ENCODE measurements at places on chromosomes 5 and 9.

GRCh38 chr5:95988877-95989276, 27.2 kb upstream of the ELL2 start:
- no peak for DNase-seq

DNA sequence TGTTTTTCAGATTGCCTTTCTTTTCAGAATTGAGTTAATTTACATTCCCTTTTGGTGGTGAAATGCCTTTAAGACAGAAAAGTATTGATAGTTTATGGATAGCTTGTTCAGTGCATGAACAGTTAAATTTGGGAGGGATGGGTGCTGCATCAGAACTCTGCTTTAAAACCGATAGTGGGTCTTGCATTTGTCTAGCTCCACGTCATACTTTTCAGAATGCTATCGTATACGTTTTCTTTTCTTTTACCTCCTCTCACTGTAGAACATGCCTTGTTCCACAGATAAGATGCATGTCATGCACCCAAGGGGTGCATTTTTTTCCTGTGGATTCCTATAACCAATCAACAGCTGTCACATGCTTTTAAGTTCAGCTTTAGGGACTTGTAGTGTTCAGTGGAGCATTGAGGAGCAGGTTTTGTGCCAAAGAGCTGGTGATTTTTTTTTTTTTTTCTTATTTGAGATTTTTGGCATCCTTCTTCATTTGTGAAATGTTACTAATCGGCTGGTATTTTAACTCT, 2.3 kb downstream of the SLC44A1 start:
- DNase-seq = peak; percentile 10

- DNase-seq = no peak
Measured at GRCh38 chr5:33148076-33148513, 292.7 kb upstream of the TARS1 start.

DNA sequence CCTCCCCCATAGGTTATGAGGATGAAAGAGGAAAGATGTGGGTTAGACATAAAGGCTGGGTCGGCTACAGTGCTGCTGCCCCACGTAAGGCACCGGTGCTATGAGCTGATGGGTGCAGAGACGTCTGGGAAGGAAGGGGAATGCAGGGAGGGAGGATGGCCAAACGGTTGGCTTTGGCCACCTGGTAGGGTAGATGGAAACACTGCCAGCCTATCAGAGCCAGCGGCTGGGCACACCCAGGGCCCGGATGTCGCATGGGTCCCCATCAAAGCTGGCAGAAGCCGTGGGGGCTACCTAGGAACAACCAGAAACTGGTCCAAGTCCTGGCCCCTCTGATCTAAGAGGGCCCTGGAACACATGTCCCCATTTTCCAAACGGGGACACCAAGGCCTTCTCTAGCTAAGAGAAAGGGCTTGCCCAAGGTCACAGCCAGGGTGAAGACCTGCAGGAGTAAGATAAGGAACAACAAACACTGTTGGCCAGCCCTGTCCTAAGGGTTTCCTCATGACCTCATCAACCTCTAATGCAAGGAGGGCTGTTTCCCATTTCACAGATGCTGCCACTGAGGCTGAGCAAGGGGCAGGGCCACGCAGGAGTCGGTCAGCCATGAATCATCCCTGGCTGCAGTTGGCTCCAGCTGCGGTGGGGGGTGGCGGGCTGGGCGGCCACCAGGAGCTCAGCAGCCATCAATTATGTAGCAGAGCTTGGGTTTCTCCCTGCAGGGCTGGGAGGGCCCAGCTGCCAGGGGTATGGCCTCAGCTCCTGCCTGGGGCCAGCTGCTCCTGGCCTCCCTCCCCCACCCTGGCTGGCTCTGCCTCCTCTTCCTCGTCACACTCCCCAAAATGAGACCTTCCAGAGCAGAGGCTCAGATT, 4.9 kb downstream of the SH3GLB2 start:
- no peak for DNase-seq

DNA sequence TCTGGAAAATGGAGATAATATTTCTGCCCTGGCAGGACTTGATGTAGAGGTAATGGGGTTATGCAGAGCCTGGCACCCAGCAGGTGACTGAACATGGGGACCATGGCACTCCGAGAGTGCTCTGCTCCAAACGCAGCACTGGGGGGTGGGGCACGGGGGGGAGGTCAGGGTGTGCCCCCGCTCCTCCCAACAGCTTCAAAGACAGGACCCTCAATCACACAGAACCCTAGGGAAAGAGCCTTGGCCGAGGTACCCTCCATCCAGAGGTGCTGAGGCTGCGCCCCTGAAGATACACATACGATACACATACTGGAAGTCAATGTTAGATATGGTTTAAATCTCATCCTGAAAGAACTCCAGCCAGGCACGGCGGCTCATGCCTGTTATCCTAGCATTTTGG, 26.6 kb upstream of the CEP72 start:
- no peak for DNase-seq

- DNase-seq = no peak
Measured at GRCh38 chr9:136939996-136940525, 4.5 kb downstream of the FBXW5 start.

DNA sequence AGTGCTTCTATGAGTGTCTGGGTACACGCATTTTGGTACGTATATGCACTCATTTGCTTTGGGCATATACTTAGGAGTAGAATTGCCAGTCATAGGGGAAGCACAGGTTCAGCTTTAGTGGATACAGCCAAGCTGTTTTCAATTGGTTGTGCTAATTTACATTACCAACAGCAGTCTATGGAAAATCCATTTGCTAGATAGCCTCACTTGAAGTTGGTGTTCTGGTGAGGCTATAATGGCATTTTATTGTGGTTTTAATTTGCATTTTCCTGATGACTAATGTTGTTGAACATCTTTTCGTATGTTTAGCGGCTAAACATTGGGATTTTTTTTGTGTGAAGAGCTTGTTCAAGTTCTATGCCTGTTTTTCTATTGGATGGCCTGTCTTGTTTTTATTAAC, 76.8 kb upstream of the ANKH start:
- no peak for DNase-seq

DNA sequence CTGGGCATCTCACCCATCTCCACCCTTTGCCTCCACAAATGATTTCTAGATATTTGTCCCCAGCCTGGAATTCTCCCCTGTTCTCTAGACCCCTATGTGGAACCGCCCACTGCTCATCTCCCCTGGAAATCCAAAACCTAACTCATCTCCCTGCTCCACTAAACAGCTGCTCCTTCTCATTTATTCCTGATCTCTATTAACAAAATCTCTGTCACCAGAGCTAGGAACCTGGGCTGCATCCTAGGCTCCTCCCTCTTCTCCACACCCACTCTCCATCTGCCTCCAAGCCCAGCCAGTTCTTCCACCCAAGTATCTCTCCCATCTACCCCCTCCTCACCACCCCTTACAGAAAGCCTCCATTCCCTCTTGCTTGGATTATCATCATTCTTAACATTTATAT, 24.0 kb upstream of the SYNPO start:
- no peak for DNase-seq

DNA sequence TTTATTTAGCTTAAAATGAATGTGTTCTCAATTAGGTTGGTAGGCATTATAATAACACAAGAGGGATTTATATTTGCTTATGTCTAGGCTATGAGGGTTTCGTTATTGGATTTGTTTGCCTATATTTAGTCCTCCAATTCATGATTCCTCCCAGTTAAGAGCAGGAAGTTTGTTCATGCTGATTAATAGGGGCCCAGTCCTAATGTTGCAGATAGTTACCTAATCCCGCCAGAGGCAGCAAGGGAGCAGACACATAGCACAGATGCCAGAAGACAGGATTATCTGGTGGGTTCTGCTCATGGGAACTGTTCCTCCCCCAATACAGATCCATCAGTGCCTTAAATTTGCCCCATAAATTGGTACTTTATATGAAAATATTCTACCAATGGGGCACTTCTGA, 100.8 kb upstream of the TLE4 start:
- no peak for DNase-seq

- no peak for DNase-seq
Measured at GRCh38 chr5:58868931-58869330, 286.1 kb downstream of the RAB3C start.
